ENCODE measurements at places on chromosomes 12 and 14.

DNA sequence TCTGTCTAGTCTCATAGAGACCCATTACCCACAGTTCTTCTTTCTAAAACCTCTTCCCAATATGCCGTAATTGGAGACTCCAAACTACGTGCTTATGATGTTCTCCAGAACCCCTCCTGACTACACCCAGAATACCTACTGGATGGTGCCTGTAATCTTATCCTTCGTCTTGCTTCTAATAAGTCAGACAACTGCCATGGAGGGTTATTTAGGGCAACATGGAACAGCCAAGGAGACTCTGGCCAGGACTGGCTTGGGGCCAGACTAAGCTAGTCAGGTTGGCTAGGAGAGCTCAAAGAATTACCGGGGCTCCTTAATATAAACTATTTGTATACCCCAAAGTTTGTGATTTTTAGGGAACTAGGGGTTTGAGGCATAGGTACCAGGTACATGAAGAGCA, 6.8 kb downstream of the PFKM start:
- no peak for DNase-seq

- no peak for DNase-seq
These were observed 63.2 kb downstream of the DIO3 start for GRCh38 chr14:101624536-101624935.

DNA sequence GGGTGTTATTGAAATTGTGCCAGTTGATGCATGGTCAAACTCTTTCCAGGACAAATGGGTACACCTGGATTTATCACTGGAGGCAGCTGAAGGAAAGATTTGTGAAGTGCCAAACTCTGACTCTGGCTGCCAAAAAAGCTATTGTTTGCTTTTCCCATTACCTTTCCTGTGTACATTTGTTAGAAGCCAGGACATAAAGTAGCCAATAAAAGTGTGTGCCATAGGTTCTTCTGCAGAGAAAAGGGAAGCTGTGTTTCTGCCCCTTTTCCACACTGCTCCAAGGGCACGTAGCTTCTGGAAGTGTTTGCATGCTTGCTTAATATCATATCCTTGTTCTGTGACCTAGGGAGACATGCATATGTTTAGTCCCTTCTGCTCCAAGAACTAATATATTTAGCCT, 1114.4 kb downstream of the SLC16A7 start:
- no peak for DNase-seq

DNA sequence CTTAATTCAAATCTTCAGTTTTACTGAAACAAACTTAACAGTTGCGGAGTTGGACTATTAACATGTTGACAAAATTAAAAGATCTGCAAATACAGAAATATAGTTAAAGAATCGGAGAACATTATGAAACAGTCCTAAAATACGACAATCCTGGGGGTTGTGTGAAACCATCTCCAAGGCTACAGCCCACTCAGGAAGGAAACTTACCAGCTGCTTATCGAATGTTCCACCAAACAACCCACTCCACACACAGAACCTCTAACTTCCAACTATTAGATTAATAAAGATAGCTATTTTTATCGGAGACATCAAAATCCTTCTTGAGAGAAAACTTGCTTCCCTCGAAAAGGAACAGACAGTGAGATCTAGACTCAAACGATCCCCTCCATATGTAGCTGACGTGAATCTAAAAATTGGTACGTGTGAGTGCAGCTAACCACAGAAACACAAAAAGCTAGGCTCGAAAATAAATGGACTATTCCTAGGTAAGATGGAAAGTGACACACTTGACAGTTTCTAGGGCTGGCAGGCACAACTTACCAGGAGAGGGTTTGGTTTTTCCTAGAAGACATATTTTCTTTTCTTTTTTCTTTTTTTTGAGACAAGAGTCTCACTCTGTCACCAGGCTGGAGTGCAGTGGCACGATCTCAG, 12.9 kb downstream of the VPS37B start:
- no peak for DNase-seq

- no peak for DNase-seq
These were observed 57.6 kb downstream of the EID3 start for GRCh38 chr12:104360983-104361707.

DNA sequence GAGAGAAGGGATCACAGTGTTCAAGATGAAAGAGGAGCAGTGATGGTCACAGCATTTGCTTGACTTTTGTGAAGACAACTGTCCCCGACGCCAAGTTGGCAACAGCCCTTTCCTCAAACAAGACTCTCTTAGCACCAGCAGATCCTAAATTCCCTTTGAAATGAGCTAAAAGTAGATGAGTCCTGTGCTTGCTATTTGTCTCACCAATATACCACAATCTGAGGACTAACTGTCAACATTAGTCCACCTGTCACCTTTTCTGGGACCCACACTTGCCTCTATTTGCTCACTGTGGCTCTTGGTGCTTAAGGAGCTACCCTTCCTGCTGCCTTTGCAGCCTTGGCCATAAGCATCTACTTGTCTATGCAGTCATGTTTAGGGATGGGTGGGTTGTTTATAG, 47.4 kb upstream of the COL2A1 start:
- DNase-seq: no peak

GRCh38 chr14:93163564-93163963, 21.1 kb downstream of the MOAP1 start:
- no peak for DNase-seq

- DNase-seq: no peak
These were observed 180.2 kb downstream of the ACSS3 start for GRCh38 chr12:81257947-81258551.

DNA sequence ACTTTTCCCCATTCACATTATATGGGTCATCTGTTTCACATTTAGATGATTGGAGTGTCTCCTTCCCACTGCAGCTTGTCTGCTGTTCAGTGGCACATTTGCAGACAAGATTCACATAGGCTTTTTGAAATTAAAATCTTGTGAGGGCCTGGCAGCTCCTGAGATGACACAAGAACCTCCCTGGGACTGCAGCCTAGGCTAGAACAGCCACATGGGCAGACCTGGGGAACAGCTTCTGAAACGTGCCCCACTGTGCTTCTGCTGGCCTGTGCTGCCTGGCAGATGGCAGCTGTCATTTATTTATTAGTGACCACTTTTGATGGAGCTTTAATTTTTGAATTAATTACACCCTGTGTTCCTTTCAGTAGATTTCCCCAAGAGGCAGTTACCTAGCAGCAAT, 137.4 kb downstream of the GRIP1 start:
- DNase-seq: no peak

DNA sequence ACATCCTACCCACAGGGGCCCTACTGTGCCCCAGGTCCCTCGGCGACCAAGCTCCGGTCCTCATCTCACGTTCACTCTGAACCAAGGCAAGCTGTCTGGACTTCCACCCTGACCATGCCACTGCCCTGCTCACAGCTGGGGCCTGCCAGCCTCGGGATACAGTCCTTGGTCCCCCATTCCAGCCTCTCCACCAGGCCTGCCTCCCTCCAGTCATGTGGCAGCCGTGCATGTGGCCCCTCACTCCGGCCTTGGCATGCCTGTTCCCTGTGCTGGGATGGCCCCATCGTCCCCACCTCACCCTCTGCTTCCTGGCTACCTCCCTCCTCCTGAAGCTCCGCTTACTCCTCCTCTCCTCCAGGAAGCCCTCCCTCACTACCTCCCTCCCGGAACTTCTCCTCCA, 38.6 kb upstream of the DLK1 start:
- DNase-seq: no peak

DNA sequence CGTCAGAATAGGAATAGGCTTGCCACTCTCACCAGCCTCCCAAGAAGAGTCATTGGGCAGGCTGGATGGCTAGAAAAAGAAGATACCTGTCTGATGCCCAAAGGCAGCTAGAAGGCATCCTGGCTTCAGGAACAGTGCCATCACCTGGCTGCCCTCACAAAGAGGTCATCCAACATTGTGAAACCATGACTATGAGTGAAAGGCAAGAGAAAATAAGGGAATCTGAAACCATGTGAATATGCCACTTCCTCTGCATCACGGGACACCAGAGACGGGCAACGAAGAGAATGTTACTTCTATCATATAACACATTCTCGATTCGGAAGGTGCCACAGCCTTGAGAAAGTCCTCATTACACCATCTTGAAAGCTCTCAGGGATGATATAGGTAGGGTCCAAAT, 182.0 kb downstream of the DAD1 start:
- DNase-seq: no peak

- DNase-seq: no peak
These were observed 1035.1 kb downstream of the TRHDE start for GRCh38 chr12:73307260-73307659.

- DNase-seq: no peak
These were observed 144.0 kb upstream of the PLEKHG7 start for GRCh38 chr12:92558806-92559205.

GRCh38 chr12:12613344-12613743, 1.7 kb downstream of the CREBL2 start:
- DNase-seq: no peak

DNA sequence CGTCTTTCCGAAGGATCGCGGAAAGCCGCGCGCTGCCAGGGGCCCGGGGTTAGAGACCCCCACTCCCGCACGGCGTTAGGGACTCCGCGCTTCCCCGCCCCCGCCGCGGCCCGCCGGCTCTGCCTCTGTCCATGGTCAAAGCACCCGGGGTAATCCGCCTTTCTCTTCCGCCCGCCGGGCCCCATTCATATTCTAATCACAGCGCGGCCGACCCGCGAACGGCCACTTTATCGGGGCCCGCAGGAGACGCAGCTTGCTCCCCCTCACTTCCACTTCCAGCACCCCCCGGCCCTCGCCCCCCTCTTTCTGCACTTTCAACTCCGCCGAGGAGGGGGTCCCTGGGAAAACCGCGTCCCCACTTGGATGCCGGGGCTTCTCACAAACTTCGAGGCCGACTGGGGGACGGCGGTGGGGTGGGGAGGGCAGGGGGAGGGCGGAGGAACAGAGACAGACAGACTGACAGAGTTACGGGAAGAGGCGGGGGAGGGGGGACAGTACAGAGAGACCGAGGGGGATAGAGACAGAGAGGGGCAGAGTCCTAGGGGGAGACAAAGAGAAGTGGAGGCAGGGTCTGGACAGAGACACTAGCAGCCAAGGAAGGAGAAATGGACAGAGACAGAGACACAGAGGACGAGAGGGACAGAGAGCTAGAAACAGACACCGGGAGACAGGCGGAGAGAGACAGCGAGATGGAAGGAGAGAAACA, 1.1 kb upstream of the RFX4 start:
- no peak for DNase-seq

DNA sequence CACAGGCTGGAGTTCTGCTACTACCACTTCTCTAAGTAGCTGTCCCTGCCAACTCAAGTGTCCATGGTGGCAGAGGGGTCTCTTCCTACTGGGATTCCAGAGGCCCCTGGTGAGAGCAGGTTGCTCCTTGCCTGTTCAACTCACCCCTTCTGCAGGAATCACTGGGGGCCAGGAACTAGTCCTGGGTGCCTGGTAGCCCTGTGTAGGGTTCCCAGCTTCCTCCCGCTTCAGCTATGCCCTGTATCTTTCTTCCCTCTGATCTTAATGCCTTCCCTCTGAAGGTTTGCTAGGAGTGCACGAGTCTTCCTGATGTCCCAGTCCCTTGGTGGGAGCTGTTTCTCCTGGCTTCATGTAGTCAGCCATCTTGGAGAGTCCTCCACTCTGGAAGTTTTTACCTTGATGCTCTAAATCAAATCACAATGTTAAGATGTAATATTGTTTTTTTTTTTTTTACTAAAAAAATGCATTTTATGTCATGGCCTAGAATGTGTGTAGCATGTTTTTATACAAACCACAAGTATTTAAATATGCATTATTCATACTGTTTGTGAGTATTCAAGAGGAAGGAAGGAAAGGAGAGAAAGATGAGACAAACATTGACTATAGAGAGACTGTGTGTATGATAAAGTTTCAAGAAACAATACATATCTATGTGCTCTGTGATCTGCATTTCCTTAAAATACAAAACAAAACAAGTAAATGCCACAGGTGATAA, 54.7 kb downstream of the FRS2 start:
- no peak for DNase-seq
